ENCODE measurements at places on chromosomes 7 and 10.
A peak's percentile ranks its signal among the peaks of the same experiment; 100 is the strongest.

DNA sequence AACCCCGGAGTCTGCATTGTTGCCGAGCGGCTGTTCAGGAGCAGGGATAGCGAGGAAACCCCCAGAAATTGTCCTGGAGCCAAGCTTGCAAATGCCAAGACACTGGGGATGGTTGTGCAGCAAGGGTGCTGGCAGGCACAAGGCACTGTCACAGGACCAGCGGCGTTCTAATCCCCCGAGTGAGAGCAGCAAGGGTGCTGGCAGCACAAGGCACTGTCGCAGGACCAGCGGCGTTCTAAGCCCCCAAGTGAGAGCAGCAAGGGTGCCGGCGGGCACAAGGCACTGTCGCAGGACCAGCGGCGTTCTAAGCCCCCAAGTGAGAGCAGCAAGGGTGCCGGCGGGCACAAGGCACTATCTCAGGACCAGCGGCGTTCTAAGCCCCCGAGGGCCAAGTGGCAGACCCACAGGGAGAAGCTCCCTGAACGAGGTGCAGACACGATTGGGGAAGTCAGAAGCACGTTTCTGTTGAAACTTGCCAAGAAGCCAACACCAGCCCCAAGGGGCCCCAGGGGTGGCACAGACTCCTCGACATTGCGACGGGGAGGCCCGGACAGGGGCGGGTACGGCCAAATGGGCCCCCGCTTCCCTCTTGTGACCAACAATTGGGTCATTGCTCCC is 40.4 kb upstream of the INPP5A start:
- DNase-seq: no peak

DNA sequence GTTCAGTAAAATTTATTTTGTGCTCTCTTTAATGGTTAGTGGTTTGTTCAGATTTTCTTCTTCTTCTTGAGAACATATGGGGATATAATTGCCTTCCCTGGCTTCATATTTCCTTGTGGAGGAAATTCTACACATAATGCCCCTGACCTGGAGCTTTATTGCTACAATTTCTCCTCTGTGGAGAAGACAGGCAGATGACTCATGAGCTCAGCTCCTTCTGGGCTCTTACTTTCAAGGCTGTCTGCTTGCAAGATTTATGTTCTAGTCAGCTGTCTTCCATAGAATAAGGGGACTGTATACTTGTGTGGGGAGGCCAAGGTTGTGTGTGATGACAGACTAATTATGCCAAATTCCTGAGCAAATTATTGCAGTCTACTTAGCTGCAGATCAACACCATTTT is 1.6 kb downstream of the LRRD1 start:
- DNase-seq: no peak

GRCh38 chr7:116528008-116528789 is 3.4 kb downstream of the CAV1 start:
- no peak for DNase-seq

DNA sequence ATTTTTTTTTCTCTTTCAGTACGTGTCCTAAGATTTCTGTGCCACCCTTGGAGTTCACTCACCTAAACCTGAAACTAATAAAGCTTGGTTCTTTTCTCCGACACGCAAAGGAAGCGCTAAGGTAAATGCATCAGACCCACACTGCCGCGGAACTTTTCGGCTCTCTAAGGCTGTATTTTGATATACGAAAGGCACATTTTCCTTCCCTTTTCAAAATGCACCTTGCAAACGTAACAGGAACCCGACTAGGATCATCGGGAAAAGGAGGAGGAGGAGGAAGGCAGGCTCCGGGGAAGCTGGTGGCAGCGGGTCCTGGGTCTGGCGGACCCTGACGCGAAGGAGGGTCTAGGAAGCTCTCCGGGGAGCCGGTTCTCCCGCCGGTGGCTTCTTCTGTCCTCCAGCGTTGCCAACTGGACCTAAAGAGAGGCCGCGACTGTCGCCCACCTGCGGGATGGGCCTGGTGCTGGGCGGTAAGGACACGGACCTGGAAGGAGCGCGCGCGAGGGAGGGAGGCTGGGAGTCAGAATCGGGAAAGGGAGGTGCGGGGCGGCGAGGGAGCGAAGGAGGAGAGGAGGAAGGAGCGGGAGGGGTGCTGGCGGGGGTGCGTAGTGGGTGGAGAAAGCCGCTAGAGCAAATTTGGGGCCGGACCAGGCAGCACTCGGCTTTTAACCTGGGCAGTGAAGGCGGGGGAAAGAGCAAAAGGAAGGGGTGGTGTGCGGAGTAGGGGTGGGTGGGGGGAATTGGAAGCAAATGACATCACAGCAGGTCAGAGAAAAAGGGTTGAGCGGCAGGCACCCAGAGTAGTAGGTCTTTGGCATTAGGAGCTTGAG is at the start of gene CFTR:
TSS of gene CFTR (plus strand) at position 801 of the 830 bp plus-strand sequence. CDS start 70 bp downstream, outside the sequence.
- no peak for DNase-seq

GRCh38 chr7:26370011-26370410 is 78.3 kb downstream of the SNX10 start:
- DNase-seq: no peak

DNA sequence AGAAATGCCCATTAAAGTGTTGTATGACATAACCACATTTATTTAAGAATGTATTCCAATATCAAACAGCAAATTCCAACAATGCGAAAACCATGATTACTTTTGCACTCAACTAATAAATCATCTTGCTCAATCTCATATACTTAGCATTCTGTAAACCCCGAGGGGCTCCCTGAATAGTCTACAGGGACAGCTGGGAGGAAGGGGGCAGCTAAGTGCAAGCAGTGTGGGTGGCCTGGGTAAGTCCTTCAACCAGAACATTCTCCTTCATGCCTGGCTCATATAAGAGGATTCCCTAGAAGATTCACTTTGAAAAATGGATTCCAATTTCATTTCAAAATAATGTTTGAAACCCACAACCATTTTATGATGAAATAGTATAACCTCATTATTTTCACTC is 355.5 kb downstream of the CDC14C start:
- no peak for DNase-seq

DNA sequence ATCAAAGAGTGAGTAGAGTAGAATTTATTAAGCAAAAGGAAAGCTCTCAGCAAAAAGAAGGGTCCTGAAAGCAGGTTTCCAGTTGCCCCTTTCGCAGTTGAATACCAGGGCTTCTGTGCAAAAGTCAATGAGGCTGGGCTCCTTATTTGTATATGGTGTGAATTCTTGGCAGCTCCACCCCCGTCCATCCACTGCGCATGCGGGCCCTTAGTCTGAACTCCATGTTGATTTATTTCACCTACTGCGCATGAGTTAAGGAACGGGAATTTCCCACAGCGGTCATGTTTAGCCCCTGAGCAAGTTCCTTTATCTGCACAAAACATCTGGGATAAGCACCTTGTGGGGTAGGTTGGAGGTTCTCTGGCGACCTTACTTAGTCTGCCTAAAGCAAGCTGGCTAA is 325.6 kb downstream of the ZWINT start:
- no peak for DNase-seq

GRCh38 chr10:102246261-102246660 is 929 bp downstream of the GBF1 start:
- DNase-seq: no peak

DNA sequence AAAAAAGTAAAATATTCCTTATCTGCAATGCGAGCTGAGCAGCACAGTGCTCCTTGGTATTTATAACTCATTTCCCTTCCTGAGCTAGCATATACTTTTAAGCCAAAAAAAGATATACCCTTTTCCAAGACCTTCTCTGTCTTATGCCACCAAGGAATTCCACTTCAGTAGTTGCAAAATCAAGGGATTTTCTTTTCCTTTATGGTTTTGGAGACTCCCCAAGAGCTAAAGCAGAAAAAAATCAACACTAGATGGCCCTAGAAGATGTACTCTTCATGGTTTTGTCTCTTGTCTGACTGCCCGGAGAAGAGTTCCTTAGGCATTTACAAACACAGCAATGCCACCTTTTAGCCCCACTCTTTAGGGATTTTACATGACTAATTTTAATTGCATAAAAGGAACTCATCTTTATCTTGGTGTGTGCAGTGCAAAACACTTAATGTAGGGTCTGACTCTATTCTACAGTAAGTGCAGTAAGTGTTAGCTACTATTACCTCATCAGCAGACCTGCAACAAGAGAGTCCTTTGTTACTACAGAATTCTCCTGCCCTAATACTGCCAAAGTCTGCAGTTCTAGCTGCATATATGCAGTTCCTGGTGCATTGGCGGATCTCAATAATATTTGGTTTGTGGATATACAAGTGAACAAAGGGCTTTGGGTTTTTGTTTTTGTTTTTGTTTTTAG is 443.3 kb downstream of the GFRA1 start:
- no peak for DNase-seq

DNA sequence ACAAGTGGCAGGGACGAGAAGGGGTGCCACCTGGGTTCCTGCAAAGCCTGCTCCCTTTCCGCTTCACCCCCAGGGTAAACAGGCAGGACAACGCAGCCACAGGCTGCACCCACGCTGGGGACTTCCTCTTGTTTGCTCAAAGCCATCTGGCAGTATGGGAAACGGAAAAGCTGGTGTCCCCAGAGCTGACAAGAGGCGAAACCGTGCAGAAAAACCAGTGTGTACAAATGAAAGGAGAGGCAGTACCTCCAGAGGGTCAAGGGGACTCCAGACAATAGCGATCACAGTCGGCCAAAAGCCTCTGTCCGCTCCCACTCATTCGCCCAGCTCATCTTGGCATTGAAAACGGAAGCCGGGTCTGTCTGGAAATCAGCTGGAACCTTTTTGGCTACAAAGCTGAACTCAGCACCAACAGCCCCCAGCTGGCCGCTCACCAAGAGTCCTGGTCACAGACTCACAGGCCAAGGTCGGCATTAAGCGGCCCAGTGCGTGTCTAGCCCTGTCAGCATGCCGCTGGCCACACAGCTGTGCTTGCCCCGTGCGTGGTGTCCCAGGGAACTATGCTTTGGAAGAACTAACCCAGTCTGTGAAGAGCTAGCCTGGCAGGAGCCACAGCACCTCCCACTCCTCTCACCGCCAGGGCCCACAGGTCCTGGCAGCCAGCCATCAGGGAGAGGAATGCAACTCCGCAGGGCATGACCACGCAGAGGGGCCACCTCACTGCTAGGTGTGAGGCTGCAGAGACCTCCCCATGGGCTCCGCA is 10.4 kb downstream of the TNS3 start:
- DNase-seq: peak; percentile 68

DNA sequence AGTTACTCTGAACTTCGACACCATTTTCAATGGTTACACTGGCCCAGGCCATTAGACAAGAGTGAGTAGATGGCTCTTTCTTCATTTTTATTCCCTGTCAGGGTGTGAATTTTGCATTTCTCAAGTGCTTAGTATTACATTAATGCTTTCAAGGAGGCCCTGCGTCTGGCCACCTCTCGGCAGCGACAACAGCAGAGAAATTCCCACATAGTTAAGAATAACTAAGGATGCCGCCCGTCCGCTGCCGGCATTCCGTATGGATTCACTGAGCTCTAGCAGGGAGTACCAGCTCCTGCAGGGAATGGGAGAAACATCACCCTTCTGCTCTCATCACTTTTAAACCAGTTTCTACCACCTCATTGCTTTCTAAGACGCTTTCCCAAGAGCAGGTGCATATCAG is 153.6 kb downstream of the TCERG1L start:
- no peak for DNase-seq

GRCh38 chr7:143405173-143406001 is 3.3 kb downstream of the EPHA1 start:
- DNase-seq: no peak

DNA sequence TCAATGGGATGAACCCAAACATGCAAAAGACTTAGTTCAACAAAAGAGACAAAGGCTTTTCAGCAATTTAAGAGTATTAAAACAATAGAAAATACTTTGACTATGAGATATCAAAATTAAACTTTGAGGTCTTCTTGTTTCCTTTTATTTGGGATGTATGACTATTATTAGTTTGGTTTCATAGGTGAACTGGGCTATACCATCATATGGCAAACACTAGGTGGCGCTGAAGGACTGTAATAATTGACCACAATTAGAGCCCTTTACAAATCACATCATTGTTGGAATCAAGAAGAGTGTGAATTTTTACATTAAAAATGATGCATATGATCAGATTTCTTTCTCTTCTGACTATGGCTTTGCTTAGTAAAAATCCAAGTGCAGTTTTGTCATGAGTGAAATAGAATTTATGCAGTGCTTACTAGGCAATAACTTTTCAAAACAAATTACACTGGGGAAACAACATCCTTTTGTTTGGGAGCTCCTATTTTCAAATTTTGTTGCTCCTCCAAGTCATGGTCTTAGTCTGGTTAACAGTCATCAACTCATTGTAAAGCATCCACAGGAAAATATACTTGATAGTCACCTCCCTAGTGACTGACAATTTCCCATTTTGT is 14.7 kb upstream of the NXPH1 start:
- DNase-seq: peak; percentile 74

All from NCI-H2029 treated with DMSO at 0.1 percent for 48 hours (cell line).